H54 (cell line): ENCODE measurements at places on chromosomes 7 and 10.

- DNase-seq: no peak
Measured at GRCh38 chr7:45186261-45186813, 28.7 kb downstream of the RAMP3 start.

DNA sequence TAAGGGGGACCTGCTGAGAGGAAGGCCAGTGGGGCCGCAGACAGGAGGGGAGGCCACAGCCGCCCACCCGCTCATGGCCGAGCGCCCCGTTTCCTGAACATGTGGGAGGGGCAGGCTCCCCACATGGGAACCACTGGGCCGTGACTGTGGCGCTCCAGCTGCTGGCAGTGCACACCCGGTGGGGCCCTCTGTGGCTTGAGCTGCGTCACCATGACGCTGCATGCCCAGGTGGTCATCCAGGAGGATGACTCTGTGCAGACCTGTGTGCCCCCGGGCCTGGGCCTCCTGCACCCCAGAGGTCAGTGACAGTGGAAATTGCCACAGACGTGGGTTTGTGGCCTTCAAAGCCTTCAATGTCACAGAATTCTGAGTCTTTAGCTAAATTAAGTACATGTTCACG, 85.1 kb downstream of the MGMT start:
- DNase-seq: no peak

- no peak for DNase-seq
Measured at GRCh38 chr10:58725901-58726300, 213.2 kb downstream of the BICC1 start.

GRCh38 chr7:128155100-128155740, 85.9 kb upstream of the LEP start:
- no peak for DNase-seq

DNA sequence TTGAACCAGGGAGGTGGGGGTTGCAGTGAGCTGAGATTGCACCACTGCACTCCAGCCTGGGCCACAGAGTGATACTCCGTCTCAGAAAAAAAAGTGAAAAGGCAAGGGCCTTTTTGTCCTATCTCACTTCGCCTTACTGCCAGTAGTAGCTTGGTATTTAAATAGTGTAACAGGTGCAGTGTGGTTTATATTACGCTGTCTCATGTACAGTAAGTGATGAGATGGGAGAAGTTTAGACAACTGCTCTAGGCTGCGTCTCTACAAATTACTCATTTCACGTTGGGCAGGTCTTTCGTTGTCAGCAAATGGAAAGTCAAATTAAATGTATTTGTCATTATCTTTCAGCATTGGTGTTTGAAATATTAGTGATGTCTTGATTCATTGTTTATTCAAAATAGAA, 15.5 kb upstream of the PFKFB3 start:
- no peak for DNase-seq

DNA sequence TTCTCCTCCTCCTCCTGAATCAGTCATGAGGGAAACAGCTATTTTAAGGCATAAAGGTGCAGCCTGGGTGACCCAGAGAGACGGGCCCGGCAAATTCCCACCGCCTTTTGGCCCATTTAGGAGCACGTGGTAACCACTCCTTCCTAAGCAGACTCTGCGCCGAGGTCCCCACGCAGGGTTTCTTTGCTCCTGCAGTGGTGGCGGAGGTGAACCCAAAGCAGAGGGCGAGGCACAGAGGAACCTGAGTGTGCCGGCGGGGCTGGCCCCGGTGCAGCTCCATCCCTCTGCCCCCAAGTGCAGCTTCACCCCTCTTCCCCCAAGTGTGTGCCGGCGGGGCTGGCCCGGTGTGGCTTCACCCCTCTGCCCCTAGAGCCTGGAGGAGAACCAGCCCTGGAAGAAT, 50.6 kb downstream of the DPYSL4 start:
- DNase-seq: no peak

DNA sequence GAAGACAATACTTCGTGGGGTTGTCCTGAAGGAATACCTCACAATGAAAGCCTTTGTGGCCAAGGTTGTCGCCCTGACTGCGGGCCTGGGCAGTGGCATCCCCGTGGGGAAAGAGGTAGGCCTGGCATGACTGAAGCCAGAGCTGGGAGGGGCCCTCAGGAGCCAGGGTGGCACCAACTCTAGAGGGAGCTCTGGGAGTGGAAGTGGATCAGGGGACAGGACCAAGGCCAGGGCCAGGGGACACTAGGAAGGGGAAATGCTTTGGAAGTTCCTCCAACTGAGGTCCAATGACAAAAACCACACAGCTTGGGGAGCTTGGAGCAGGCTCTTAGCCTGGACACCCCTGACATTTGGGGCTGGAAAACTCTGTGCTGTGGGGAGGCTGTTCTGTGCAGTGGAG, 5.8 kb downstream of the CLCN1 start:
- DNase-seq: no peak

DNA sequence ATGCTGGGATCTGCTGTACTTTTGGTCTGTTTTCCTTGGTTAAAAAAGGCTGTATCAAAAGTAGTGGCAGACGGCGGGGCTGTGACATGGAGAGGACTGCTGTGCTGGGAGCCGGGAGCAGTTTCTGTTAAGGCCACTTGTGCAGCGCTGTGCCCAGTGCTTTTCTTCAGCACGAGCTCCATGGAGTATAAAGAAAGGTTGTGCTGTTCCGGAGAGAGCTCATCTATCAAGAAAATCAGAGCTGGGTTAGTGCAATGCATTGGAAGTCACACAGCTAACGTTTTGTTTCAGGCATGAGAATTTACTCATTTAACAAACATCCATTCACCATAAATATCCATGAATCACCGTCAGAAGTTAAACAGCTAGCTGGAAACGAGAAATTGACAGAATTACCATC, 62.0 kb downstream of the KIAA1549 start:
- no peak for DNase-seq

GRCh38 chr7:55438085-55438756, 73.1 kb downstream of the LANCL2 start:
- no peak for DNase-seq

- DNase-seq: no peak
Measured at GRCh38 chr10:128557149-128557710, 431.0 kb upstream of the MKI67 start.

- no peak for DNase-seq
Measured at GRCh38 chr7:31022726-31023125, 29.4 kb upstream of the ADCYAP1R1 start.

DNA sequence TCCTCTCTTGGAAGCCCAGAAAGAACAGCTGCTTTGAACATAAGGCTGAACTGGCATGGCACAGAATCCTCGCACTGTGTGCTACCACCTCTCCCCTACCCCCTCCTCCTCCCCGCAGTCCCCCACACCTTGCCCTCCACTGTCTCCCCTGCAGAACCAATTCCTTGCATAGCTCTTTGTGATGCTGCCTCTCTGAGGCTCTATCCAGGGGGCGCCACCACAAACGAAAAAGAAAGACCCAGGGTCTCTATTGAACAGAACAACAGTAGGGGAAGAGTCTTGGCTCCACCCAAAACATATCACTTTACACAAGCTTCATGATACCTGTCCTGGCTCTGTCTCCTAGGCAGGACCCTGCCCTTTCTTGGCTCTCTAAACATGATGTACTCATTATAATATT, 26.2 kb upstream of the EBLN1 start:
- no peak for DNase-seq

GRCh38 chr7:25886387-25887240, 265.4 kb upstream of the NFE2L3 start:
- DNase-seq: no peak

DNA sequence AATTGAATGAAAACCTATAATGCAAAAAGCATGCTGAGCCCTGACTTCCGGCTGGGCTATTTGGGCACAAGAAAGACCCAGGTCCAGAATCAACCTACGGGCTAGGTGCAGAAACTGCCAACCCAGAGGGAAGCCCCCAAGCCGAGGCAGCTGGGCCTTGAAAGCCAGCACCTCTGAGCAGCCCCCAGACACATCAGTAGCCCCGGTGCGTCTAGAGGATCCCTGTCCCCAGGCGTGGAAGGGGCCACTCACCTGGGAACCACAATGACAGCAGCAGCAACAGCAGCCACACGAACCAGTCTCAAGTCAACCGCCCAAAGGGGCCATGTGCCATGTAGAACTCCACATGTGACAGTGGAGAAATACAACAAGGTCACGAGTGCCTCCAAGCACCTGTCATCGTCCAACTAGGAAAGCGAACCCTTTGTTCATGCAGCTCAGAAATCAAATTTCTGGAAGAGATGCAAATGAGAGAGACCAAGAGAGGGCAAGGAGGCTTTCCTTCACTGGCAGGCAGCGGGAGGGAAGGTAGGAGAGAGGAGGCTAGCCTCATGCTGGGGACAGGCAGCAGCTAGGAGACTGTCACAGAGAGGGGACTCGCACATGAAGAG, 57.5 kb upstream of the CHST15 start:
- DNase-seq: no peak

DNA sequence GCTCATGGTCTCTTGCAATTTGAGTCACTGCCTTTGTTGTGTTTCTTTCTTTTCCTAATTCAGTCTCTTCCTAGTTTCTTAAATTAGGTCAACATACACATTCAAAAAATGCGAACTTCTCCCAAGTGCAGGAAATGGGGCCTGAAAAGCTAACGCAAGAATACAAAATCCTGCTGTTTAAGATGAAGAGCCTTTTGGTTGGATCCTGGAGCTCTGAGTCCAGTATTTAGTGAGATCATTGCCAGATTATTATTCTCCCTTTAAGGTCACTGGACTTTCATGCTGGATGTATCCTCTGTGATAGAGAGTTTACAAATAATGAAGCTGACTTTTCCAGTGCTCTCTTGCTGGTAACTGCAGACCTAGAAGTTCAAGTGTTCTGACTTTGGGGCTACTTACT, 401.9 kb upstream of the MKI67 start:
- DNase-seq: no peak

- DNase-seq: no peak
Measured at GRCh38 chr10:43649185-43649523, 473 bp upstream of the ZNF32 start.

- no peak for DNase-seq
Measured at GRCh38 chr10:128274938-128275337, 148.7 kb upstream of the MKI67 start.

GRCh38 chr10:14009371-14010100, 321.2 kb downstream of the FRMD4A start:
- peak; percentile 19 for DNase-seq

DNA sequence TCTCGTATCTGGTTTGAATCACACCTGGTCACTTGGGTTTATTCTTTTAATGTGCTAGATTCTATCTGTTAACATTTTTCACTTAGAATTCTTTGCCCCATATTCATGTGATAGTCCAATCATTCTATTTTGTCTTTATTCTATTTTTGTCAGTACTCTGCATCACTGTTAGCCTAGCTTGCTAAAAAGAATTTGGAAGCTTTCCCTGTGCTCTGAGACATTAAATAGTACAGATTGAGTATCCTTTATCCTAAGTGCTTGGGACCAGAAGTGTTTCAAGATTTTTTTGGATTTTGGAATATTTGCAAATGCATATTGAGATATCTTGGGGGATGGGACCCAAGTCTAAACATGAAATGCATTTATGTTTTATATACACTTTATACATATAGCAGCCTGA, 51.0 kb downstream of the RALA start:
- DNase-seq: no peak

DNA sequence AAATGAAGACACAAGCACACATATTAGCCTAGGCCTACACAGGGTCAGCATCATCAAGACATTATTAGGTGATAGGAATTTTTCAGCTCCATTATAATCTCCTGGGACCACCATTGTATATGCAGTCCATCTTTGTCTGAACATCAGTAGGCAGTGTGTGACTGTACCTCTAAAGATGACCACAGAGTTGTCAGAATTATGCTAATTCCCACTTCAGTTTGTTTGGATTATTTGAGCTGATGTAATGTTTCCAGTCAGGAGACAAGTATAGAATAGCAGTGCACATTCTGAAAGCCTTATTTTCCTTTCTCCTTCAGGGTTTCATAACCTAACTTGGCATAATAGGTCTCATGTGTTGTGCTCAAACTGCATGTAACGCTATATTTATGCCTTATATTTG, 306.4 kb downstream of the NXPH1 start:
- no peak for DNase-seq

DNA sequence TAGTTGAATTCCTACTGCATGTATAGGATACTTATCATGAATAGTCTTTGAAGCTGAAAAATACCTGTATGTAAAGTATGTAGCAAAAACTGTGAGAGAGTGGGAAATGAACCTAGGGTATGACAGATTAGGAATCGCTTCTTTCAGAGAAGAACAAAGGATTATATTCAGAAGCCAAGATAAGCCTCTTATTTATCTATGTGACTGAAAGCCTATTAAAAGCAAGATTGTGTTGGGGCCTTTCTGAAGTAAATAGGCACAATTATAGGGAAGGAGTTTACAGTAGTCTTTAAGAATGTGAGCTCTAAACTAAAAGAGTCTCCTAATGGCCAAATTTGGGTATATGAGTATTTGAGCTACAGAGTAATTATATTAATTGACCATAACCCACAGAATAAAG, 102.1 kb downstream of the MTERF1 start:
- DNase-seq: no peak

- DNase-seq: no peak
Measured at GRCh38 chr7:74718336-74718735, 55.5 kb upstream of the NCF1 start.

GRCh38 chr7:26859720-26860119, 4.7 kb downstream of the SKAP2 start:
- no peak for DNase-seq

DNA sequence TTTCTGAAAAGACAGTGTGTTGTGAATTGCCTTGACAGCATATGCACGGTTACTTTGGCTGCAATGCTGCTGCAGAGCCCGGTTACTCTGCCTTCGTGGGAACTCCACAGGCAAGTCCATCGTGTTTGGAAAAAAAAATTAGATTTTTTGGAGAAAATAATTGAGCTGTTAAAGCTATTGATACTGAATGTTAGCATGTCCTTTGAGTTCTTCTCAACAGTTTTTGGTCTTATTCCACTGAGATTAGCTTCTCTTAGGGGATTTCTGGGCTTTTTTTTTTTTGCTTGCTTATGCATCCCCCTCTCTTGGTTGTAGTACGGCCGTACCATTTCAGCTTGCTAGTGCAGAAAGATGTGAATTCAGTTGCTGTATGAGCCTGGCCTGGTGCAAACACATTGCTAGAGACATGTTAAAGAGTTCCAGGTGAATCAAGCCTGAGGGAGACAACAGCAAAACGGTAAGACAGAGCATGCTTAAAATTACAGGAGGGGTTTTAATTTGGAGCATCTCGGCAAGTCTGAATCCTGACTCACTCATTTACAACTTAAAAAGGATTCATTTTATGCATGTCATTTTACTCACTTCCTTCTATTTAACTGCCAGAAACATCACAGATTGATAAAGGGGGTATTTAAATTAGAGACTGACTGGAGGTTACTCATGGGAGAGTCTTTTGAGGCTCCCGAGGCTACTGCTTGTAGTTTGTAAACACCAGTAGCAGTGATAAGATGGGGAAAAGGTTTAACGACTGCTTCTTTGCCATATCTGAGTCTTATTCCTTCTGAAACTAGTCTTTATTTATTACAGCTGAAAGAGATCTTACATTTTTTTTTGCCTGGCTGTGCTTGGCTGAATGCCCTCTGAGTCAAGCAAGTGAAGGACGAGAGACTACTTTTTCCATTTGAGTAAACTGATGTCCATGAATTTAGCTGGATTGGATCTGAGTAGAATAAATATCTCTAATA, 113.7 kb downstream of the CDK14 start:
- no peak for DNase-seq
